ENCODE measurements at places on chromosomes 7 and 10. TPM values are rescaled to one million over a fixed set of nuclear protein-coding genes. Genes with fewer than 3 reads are reported as not detected.

- no peak for DNase-seq
Measured at GRCh38 chr10:56258378-56258777, 102.7 kb downstream of the ZWINT start.

- DNase-seq = no peak
Measured at GRCh38 chr7:105151152-105151551, 137.1 kb downstream of the KMT2E start.

Gene LIPF
- total RNA-seq = not detected

Gene CYP3A7
- total RNA-seq = 0.91 TPM

GRCh38 chr7:157516911-157517781, 180.3 kb downstream of the DNAJB6 start:
- DNase-seq = no peak

Gene TEX36
- not detected for total RNA-seq

DNA sequence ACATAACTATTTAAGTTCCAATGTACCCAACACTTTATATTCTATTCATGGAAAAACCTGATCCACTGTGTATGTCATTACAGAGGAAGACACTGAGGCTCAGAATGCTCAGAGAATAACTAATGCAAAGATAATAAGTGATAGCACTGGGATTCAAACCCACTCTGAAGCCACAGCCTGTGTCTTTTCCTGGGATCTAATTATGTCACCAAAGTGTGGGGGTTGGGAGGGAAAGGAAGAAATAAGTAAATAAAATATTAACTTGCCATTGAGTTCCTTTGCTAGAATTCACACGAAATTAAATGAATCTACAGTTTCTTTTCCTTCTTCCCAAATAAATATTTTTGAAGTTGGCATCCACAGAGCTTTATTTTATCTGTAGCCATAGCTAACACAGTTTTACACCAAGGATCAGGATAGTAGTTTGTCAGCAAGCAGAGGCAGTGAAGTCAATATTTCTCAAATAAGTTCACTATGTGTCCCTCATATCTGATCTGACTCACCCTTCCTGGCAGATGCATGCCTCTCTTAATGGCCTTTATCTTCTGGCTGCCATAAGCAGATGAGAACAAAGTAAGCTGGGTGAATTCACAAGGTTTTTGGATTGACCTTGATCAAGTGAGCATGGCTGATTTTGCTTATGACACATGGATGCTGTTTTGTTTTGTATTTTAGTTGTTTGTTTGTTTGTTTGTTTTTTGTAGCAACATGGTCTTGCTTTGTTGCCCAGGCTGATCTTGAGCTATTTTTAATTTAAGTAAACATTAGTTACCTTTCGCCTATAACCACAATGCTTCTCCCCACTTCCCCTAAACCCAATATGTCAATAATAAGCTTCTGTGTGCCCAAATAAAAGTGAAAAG, 6.3 kb downstream of the RAPGEF5 start:
- no peak for DNase-seq

- no peak for DNase-seq
Measured at GRCh38 chr7:40586197-40586596, 451.4 kb downstream of the SUGCT start.

Gene CREM
- 183 TPM for total RNA-seq

GRCh38 chr10:95097805-95098204, 28.5 kb upstream of the CYP2C8 start:
- no peak for DNase-seq

Gene GPRIN2
- total RNA-seq = not detected

- no peak for DNase-seq
Measured at GRCh38 chr10:51800725-51801424, 101.5 kb upstream of the CSTF2T start.

- no peak for DNase-seq
Measured at GRCh38 chr7:14013898-14014297, 24.4 kb upstream of the ETV1 start.

Gene SPDYE8
- total RNA-seq = not detected

DNA sequence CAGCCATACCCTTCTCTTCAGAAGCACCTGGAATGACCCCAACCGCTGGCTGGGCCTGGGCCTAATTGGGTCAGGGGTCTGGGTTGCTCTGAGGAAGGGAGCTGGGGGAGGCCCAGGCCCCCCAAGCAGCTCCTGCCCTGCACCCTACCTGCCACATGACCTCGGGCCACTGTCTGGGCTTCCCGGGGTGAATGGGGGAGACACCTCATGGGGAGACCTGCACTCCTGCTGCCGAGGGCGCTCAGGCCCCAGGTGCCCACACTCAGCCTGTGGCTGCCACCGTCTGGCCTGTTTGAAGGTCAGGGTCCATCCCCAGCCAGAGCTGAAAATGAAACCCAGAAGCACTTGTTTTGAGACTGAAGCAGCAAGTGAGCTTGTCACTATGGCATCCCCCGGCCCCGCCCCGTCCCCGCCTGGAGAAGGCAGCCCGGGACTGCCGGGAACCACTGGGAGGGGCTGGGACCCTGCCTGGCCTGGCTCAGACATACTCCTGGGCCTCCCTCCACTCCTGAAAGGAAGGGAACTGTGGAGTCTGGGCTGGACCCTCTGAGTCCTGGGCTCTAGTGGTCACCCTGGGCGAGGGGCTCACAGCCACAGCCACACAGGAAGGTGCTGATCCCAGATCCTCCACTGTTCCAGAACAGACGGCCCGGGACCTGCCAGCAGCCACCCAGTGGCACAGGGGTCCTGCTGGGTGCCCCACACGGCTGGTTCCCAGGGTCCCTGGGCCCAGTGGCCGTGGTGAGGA, 7.4 kb upstream of the MICALL2 start:
- DNase-seq = peak; percentile 66

Gene PDE6C
- not detected for total RNA-seq

Gene CDH23
- total RNA-seq = 42.4 TPM

- no peak for DNase-seq
Measured at GRCh38 chr7:1645071-1645409, 25.0 kb upstream of the ELFN1 start.

DNA sequence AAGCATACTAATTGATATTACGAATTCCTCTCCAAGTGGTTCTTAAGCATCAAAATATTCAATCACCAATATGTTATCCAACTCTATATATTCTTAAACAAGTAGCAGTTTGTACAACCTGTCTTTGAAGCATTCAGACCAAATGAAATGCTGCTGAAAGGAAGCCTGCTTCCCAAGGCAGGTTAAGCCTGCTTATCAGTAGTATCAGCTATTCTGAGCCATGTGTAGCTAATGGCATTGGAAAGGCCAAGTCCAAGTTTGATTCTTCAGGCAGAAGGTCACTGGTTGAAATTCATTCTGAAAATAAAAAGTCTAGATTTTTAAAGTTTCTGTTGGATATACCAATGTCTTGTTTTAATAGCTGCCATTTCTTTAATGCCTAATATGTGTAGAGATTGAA, 328.7 kb downstream of the LHFPL3 start:
- DNase-seq = no peak

DNA sequence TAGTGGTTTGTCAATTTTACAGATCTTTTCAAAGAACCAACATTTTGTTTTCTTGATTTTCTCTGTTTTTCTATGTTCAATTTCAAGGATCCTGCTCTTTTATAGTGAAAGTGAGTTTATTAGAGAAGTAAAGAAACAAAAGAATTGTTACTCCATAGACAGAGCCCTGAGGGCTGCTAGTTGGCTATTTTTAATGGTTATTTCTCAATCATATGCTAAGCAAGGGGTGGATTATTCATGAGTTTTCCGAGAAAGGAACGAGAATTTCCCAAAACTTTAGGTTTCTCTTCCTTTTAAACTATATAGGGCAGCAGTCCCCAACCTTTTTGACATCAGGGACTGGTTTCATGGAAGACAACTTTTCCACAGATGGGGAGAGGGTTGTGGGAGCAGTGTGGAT, 165.0 kb downstream of the CCSER2 start:
- no peak for DNase-seq

- DNase-seq = no peak
Measured at GRCh38 chr10:125611756-125612155, 71.2 kb downstream of the TEX36 start.

Gene HGF
- total RNA-seq = 16.6 TPM

DNA sequence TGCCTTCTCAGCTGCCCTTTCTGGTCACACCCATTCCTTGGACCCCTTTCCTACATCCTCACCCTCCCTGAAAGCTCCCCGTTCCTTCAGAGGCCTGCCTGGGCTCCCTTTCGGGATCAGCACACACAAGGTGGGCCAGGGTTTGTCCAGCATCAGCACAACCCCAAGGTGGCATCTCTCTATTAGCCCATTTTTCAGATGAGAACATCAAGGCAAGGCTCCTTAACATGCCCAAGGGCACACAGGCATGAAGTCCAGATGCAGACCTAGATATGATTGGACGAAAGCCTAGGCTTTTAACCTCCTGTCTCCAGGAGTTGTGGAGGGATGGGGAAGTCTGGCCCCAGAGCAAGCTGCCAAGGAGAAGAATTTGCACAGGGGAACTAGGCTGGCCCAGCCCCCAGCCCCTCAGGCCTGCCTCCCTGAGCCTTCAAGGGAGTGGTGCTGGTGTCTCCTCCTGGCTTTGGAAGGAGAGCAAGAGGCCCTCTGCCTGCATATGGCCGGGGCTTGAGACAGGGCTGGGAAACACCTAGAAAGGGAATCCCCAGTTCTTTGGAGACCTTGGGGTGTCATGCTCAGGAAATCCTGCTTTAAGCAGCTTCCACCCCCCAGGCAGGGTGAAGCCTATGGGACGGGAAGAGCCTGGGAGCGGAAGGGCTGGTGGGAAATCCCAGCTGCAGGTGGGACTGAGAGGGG, 9.0 kb upstream of the VSIR start:
- no peak for DNase-seq

DNA sequence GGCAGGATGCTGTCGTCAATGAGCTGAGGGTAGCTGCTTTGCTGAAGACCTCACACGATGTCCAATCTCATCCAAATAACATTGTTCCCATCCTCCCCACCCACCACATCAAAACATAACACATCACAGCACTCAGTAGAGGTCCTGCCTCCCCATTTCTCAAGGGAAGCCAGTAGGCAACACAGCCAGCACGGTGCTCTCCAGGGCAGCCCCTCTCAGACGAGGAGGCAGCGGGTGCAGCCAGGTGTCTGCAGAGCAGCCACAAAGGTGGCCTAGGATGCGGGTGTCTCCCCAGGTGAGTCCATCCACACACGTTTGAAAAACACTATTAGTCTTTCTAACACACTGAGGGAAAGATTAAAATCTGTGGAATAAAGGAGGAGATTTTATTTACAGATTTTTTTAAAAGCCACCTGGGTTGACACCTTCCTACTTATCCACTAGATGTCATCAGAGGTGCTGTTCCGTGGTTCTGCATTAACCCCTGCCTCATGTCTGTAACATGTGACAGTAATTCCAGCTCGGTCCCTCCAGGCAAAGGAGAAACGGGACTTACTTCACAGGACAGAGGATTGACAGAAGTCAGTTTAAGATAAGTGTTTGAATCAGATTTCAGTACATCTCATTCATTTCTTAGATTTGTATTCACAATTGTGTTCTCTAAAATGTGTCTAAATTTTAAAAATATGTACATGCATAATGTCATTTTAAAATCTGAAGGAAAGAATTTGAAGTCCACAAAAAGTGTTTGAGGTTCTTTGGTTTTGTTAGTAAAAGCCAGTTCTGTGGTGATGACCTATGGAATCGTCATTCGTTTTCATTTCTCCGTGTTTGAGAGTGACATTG, 68.0 kb downstream of the LANCL2 start:
- DNase-seq = no peak

DNA sequence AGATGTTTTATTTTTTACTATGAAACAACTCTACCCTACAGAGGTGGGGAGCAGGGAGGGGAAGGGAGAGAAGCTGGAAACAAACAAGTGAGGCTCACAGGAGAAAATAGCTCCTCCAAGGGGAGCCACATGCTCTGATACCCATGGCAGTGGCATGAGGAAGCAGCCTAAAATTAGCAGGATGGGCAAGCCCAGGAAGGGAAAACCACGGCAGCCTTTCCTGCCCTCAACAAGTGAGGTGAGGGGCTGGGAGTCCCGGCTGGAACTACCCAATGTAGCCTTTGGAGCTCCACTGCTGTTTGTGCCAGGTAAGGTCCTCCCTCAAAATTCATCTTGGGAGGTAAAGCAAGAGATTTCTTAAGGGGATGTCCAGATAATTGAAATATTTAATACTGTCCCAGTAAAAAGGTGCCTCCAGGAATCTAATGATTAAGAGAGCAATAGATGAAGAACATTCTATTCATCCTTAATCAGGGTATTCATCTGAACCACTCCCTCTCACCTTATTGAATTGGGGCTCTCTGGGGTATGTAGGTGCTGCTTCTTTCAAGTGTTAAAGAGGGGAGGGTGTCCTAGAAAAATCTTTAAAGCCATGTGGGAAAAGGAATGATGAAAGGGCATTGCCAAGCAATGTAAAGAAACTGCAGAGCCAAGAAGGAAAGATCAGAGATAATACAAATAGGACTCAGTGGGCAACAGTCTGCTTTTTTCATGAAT, 12.8 kb upstream of the HERC4 start:
- no peak for DNase-seq

Gene NUTM2A
- 1.1 TPM for total RNA-seq

GRCh38 chr10:83182076-83182475, 957.2 kb upstream of the GHITM start:
- DNase-seq = no peak
